ENCODE measurements at places on chromosomes 7 and 10.
A peak's percentile ranks its signal among the peaks of the same experiment; 100 is the strongest.

DNA sequence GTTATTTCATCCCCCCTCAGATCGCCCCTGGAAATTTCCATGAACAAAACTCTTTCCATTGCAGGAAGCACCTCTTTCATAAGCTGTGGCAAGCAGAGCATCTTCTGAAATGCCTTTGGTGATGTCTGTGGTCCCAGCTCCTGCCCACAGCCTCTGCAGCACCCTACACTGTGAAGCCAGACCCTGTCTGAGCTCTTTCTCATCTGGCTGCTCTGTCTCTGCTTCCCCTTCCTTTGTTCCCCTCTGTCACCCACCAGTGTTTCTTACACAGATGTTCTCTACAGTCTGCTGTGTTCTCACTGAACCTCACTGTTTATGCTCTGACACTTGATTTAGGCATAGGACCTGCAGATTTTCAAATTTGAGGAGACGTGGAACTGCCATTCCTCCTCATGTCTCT, 1.9 kb upstream of the TAS2R39 start:
- H3K4me3 ChIP-seq = no peak overlapping the region
- no peaks in the 10 kb centered on the region for H3K36me3 ChIP-seq
- H3K4me1 ChIP-seq = no peaks in the 10 kb centered on the region
- no peak overlapping the region for H3K27ac ChIP-seq

DNA sequence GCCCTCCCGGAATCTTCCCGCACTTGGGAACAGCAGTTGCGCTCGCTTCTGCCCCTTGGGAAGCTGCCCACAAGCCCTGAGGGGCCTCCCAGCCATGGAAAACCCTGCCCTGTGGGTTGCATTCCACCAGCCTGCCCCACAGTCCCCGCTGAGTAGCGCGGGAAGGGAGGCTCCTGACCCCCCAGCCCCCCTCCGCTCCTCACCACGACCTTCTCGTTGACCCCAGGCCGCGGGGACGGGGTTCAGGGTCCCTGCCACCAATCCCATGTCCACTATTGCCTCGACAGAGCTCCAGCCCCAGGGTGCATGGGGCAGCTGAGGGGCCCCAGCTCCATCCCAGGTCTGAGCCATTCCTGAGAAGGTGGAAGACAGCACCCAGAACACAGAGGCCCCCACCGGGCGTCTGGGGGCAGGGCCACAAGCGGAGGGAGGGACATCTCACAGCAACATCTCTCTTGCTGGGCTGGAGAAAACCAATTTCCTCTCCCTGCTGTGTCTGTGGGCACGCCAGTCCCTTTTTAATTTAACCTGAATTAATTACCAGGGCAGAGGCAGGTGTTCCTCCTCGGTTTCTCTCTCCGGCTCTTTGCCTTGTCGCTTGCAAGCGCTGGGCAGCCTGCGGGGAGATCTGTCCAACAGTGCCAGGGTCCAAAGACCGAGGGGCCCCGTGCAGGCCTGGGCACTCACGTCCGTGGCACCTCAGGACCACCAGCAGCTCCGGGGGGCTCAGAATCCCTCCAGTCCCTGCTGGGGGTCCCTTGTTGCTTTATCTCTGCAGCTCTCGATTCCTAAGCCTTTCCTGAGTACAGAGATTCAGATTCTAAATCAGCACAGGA, 57.9 kb downstream of the FOXL3 start:
- no peaks in the 10 kb centered on the region for H3K27me3 ChIP-seq
- peaks cover 18% of the 10 kb centered on the region for H3K4me1 ChIP-seq
- no peak overlapping the region for H3K27ac ChIP-seq
- H3K4me3 ChIP-seq = no peak overlapping the region
- no peak for DNase-seq

DNA sequence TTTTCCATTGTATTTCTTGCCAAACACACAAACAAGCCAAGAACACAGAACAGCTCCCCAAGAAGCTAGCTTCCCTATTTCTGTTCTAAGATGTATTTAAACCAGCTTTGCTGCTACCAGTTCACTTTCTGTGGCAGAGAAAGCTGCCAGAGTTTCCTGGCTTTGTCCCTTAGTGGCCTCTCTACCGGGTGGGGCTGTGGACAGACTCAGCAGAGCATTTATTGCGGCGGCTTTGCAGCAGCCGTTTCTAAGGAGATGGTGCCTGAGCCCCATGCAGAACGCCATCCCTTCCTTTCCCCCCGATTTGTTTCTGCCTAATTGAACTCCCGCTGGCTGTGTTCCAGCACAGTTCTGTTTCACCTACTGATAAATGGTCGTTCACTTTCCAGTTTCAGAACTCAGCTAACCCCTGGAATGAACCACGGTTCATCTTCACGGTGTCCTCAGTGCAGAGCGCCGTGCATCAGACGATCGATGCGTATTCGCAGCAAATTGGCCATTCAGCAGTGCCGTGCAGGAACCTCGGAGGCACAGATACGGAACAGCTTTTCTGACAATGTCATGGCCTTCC, 33.8 kb upstream of the SFMBT2 start:
- H3K27ac ChIP-seq = no peak overlapping the region
- peak; percentile 22 for DNase-seq
- H3K36me3 ChIP-seq = no peaks in the 10 kb centered on the region
- H3K27me3 ChIP-seq = no peaks in the 10 kb centered on the region

DNA sequence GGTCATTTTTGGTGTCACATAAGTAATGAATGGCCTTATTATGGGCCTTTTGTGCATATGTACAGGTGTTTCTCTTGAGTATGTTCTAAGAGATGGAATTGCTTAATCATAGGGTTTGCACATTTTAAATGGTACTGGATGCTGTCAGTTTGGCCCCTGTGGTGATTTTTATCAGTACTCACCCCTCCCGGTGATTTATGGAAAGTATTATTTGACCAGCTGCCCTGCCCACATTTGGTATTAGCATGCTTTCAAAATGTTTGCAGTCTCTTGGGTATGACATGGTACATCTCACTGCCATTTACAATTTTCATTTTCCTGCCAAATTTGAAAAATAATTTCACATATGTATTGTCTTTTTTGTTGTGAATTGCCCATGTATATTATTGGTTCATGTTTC, 427.7 kb downstream of the LRMDA start:
- no peaks in the 10 kb centered on the region for H3K27me3 ChIP-seq
- H3K4me1 ChIP-seq = no peaks in the 10 kb centered on the region
- H3K27ac ChIP-seq = no peak overlapping the region
- H3K4me3 ChIP-seq = no peak overlapping the region

- no peaks in the 10 kb centered on the region for H3K36me3 ChIP-seq
- peak; percentile 69 for DNase-seq
- peaks cover 4% of the 10 kb centered on the region for H3K4me1 ChIP-seq
- no peak overlapping the region for H3K4me3 ChIP-seq
- H3K27ac ChIP-seq = no peak overlapping the region
Observed at GRCh38 chr10:117165538-117166417, 27.7 kb upstream of the VAX1 start.
